ENCODE measurements at places on chromosomes 3 and 15. TPM values are rescaled to one million over a fixed set of nuclear protein-coding genes. Genes with fewer than 3 reads are reported as not detected.

DNA sequence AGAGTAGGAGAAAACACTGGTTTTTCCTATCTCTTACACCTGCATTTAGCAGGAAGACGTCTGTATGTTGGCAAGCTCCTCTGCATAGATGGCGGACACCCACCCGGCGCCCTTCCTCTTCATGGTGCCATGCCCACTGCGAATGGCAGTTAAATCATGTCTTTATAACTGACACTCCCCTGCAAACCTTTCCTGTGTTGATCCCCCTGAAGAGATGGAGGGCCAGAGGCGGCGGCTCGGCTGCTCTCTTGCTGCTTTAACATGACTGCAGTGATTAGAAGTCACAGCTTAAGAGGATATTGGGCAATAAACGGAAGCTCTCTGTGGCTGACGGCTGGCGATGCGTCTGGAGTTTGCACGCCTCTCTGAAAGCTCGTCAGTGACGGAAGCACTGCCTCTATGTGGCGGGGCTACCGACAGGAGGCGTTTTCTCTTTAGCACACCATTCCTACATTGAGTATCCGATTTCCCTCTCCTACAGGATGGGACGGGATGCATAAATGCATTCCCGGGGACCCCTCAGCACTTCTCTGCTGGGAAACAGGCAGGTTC, 25.5 kb upstream of the SNRPA1 start:
- no peak overlapping the region for H3K27ac ChIP-seq
- H3K4me3 ChIP-seq, result no peak overlapping the region
- no peaks in the 10 kb centered on the region for H3K27me3 ChIP-seq
- no peaks in the 10 kb centered on the region for H3K36me3 ChIP-seq
- H3K4me1 ChIP-seq, result no peaks in the 10 kb centered on the region
- DNase-seq, result no peak

DNA sequence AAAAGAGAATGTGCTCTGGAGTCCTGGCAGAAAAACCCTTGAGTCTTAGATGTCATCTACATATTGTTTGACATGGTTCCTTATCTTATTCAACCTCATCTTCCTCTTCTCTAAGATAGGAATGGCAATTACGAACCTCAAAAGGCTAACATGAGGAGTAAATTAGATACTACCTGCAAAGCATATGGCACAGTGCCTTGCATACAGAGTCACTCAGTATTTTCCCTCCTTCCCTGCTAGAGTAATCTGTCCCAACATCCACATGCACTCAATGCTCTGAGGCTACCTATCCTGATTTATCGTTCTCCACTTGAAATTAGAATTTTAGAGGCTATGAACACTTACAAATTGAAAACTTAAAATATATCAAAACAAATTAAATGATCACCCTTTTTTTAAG, 386.7 kb downstream of the RSL24D1 start:
- no peaks in the 10 kb centered on the region for H3K36me3 ChIP-seq
- no peak overlapping the region for H3K4me3 ChIP-seq
- DNase-seq, result no peak
- H3K27ac ChIP-seq, result no peak overlapping the region

GRCh38 chr3:168312984-168313383, 217.3 kb upstream of the GOLIM4 start:
- H3K4me1 ChIP-seq, result no peaks in the 10 kb centered on the region
- H3K36me3 ChIP-seq, result no peaks in the 10 kb centered on the region
- no peak overlapping the region for H3K4me3 ChIP-seq
- no peak overlapping the region for H3K27ac ChIP-seq

- no peak overlapping the region for H3K27ac ChIP-seq
- no peaks in the 10 kb centered on the region for H3K27me3 ChIP-seq
- no peak overlapping the region for H3K4me3 ChIP-seq
- no peaks in the 10 kb centered on the region for H3K36me3 ChIP-seq
Measured at GRCh38 chr15:89817701-89818280, 3.1 kb upstream of the ANPEP start.

DNA sequence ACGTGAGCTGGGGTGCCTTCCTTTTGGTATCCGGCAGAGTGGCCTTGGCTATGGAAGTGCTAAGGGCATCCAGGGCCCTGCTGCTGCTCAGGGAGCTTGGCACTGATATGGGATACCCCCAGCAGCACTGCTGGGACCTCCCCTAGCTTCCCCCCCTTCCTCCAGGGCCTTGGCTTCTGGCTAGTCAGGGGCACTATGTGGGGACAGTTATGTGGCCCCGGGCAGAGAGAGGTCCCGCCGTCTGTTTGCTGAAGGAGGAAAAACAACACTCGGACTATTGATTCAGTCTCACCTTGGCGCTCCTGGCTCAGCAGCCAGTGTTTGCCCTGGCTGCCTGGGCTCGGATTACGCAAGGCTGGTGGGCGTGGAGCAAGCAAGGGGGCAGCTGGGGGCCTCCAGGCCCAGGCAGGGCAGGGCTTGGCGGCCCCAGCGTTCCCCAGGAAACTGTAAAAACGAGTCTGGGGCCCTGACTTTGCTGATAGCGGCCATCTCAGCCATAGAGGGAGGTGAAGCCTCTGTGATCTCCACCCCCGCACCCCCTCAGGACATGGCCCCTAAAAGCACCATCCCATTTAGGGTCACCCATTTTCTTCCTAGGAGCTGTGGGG, 5.7 kb downstream of the FURIN start:
- H3K4me3 ChIP-seq, result peak overlapping the region; percentile 8
- DNase-seq, result peak; percentile 89
- H3K4me1 ChIP-seq, result peaks cover 14% of the 10 kb centered on the region
- H3K27ac ChIP-seq, result peak overlapping the region; percentile 96
- H3K27me3 ChIP-seq, result no peaks in the 10 kb centered on the region
- peaks cover 36% of the 10 kb centered on the region for H3K36me3 ChIP-seq

DNA sequence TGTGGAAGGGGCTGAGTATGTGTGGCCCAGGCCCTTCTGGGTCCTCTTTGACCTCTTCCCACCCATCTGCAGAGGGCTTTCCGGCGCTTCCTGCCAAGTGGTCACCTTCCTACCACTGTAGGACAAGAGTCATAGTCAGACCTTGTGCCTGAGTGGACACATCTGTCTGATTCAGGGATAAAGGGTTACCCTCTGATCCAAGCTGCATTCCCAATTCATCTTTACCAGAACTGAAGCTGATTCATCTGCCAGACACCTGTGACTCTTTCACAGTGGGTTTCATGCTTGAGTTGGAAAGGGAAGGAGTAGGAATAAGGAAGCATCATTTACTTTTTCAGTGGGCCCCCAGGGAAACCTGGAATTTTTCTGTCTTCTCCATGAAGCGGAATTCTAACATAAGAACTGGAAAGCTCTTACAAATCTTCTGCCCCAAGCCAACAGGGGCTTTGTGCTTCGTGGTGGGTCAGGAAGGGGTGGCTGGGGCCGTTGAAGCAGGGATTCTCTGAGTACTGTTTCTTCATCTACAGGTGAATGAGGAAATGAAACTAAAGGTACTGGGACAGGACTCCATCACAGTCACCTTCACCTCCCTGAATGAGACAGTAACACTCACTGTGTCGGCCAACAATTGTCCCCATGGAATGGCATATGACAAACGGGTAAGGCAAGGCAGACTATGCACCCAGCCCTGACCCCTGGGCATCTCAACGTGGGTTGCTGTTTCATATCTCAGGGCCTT, 46.4 kb downstream of the C3orf20 start:
- H3K27ac ChIP-seq, result no peak overlapping the region
- H3K4me1 ChIP-seq, result no peaks in the 10 kb centered on the region
- DNase-seq, result no peak
- H3K36me3 ChIP-seq, result no peaks in the 10 kb centered on the region

- H3K4me1 ChIP-seq, result peaks cover 52% of the 10 kb centered on the region
- H3K27ac ChIP-seq, result peak overlapping the region; percentile 93
- no peaks in the 10 kb centered on the region for H3K27me3 ChIP-seq
- DNase-seq, result no peak
Measured at GRCh38 chr3:32420126-32421038, 28.7 kb downstream of the CMTM7 start.

DNA sequence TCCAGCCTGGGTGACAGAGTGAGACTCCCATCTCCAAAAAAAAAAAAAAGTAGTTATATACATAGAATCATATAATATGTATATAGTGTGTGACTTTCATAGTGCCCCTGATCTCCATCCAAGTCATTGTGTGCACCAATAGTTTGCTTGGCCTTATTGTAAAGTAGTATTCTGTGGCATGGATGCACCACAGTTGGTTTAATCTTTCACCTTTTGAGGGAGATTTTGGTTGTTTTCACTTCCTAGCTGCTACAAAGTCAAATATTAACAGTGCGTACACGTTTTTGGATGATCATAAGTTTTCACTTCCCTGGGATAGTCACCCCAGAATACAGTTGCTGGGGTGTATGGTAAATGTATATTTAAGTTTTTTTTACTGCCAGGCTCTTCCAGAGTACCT, 162.8 kb downstream of the PTPRG start:
- H3K4me3 ChIP-seq, result no peak overlapping the region
- H3K36me3 ChIP-seq, result no peaks in the 10 kb centered on the region
- H3K27ac ChIP-seq, result no peak overlapping the region
- DNase-seq, result no peak
- no peaks in the 10 kb centered on the region for H3K27me3 ChIP-seq

GRCh38 chr15:31245135-31245689, 81.4 kb upstream of the KLF13 start:
- H3K4me1 ChIP-seq, result no peaks in the 10 kb centered on the region
- H3K27me3 ChIP-seq, result no peaks in the 10 kb centered on the region

DNA sequence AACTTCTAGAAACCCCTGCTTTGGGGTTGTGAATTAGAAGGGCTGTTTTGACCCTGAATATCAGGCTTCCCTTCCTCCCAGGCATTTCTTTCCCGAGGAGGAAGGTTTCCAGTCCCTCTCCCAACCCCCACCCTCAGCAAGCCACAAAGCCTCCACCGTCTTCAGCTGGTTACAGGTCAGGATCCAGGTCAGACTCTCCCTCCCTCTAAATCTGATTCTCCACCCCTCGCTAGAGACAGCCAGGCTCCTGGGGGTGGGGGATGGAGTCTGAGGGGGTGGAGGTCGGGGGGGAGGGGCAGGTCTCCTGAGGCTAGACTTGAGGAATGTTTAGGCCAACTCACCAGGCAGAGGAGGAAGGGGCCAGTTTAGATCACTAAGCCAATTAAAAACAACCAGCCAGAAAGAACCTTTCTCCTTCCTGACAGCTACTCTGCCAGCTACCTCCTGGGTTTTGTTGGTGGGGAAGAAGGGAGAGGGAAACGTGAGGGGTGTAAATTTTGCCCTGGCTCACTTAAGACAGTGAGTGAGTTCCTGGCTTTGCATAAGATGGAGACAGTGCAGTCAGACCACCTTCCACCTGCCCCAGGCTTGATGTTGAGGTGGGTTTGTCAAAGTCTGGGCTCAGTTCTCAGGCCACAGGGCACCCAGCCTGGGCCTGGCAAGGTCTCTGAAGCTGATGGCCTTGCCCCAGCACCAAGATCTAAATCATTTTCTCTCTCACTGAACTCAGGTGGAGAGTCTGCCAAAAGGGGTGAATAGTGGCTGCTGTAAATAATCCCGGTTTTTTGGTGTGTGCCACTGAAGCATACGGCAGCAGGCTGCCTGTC, 19.5 kb downstream of the BMF start:
- no peak for DNase-seq
- no peak overlapping the region for H3K4me3 ChIP-seq
- H3K27ac ChIP-seq, result no peak overlapping the region
- no peaks in the 10 kb centered on the region for H3K27me3 ChIP-seq
- H3K36me3 ChIP-seq, result no peaks in the 10 kb centered on the region

DNA sequence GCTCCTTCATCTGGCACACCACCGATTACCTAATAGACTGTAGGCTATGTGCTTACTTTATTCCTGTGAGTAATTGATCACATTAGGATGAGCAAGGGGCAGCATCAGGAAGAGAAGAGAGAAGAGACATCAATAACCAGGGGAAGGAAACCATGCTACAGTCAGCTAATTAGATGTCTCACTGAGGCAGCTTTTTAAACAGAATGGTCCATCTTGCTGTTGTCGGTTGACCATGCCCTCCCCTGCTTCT, 278.4 kb downstream of the RPLP1 start:
- no peaks in the 10 kb centered on the region for H3K27me3 ChIP-seq
- H3K27ac ChIP-seq, result no peak overlapping the region
- no peak for DNase-seq
- no peaks in the 10 kb centered on the region for H3K36me3 ChIP-seq

DNA sequence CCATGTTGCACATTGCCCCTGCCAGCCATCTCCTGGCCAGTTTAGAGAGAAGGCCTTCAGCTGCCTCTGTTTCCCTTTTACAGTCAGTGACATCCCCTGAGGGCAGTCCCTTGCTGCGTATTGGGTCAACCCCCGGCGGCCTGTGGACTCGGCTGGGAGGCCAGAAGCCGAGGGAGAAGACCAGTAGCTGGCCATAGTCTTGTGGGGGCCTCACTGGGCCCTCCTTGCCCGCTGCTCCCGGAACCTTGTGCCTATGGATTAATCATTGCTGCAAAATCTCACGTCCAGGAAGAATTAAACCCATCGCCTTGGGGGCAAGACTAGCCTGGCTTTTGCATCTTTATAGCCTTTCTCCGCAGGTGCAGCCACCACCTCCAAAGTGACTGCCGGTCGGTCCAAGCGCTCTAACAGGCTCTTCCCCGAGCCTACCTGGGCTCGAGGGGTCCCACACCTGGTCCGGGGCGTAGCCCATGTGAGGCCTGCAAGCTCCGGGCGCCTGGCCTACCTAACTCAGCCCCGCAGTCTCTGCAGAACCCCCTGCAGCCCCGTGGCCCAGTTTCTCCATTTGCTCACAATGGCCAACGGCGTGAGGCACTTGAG, 870 bp upstream of the CHAC1 start:
- DNase-seq, result no peak
- H3K4me3 ChIP-seq, result peak overlapping the region; percentile 38
- H3K36me3 ChIP-seq, result no peaks in the 10 kb centered on the region
- peak overlapping the region; percentile 85 for H3K27ac ChIP-seq
- peaks cover 23% of the 10 kb centered on the region for H3K4me1 ChIP-seq

- DNase-seq, result no peak
- H3K4me1 ChIP-seq, result no peaks in the 10 kb centered on the region
- H3K4me3 ChIP-seq, result no peak overlapping the region
- H3K27ac ChIP-seq, result no peak overlapping the region
- no peaks in the 10 kb centered on the region for H3K27me3 ChIP-seq
- no peaks in the 10 kb centered on the region for H3K36me3 ChIP-seq
Measured at GRCh38 chr3:155972885-155973584, 102.6 kb downstream of the GMPS start.

- no peak overlapping the region for H3K27ac ChIP-seq
- H3K36me3 ChIP-seq, result no peaks in the 10 kb centered on the region
- DNase-seq, result no peak
Measured at GRCh38 chr3:13191016-13191415, 117.8 kb upstream of the IQSEC1 start.

Gene CMTM8
- 17.5 TPM for total RNA-seq

Gene LRRC2
- 1.7 TPM for total RNA-seq

Gene CHRM5
- total RNA-seq, result not detected

Gene ATP2B2
- total RNA-seq, result 0.75 TPM

Gene MLH1
- total RNA-seq, result 16.4 TPM

Gene MEX3B
- total RNA-seq, result 0.28 TPM

Gene CHMP2B
- total RNA-seq, result 22.2 TPM

Gene BCL2A1
- total RNA-seq, result 1.0 TPM

Gene TRAIP
- 2.5 TPM for total RNA-seq

Gene CNBP
- total RNA-seq, result 208 TPM

Gene FAM98B
- 9.0 TPM for total RNA-seq
